ENCODE measurements at places on chromosomes 12 and 14. TPM values are rescaled to one million over a fixed set of nuclear protein-coding genes. Genes with fewer than 3 reads are reported as not detected.
A peak's percentile ranks its signal among the peaks of the same experiment; 100 is the strongest.

Gene MANSC4
- total RNA-seq: not detected

Gene LBHD2
- not detected for total RNA-seq

Gene TAS2R8
- total RNA-seq: not detected

Gene KIF5A
- 0.56 TPM for total RNA-seq

Gene SCNN1A
- total RNA-seq: 0.20 TPM

Gene CLEC4E
- not detected for total RNA-seq

Gene ASIC1
- total RNA-seq: not detected

Gene CFAP54
- total RNA-seq: 0.24 TPM

Gene ESR2
- total RNA-seq: 98.7 TPM

Gene RNF212B
- not detected for total RNA-seq

Gene CHGA
- not detected for total RNA-seq

Gene LRCOL1
- not detected for total RNA-seq

Gene ENTPD5
- total RNA-seq: 14.7 TPM

Gene NPAS3
- not detected for total RNA-seq

GRCh38 chr12:55695349-55695748 is 12.4 kb downstream of the ITGA7 start:
- no peak for DNase-seq

DNA sequence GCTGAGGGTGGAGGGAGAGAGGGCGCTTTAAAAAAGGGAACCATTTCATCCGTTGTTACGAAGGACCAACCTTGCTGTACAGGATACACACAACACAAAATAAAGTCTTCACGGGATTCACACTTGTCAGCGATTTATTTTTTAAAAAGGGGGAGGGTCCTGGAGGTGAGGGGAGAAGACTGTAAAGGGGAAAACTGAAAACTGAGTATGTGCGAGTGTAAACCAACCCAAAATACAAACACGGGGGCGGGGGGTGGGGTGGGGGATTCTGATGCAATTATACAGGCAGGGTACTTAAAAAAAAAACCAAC is 499 bp upstream of the PRKAG1 start:
- DNase-seq: no peak

DNA sequence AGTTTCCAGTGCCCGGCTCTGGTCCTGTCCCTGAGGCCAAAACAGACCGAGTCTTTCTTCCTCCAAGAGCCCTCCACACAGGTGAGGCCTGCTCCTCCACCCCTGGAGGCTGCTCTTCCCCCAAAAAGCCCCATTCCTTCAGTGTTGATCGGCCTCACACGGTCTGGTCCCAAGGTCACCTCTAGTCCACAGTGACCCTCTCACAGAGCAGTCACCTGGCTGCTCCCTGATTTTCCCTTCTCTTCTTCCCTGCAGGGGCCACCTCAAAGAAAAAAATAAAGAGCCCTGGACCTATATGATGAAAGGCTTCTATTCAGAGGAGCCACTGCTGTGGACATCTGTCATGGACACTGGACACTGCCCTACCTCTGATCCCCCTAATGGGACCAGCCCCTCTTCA is 42.5 kb downstream of the TTC7B start:
- no peak for DNase-seq

- no peak for DNase-seq
Measured at GRCh38 chr12:65791400-65791799, 32.9 kb upstream of the HMGA2 start.

DNA sequence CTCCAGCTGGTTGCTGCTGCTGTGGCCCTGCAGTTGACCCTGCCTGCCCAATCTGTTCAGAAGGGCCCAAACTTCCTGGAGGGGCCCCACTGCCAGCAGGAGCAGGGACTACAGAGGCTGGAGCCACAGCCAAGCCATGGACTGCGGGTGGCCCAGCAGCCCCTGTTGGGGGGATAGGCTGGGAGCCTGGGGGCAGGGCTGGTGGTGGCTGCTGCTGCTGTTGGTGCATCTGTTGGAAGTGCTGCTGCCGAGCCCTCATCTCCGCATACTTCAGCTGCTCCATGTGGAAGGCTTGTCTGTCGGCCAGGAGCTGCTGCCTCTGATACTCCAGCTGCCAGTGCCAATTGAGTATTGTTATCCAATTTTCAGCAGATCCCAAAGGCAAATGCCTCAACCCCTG is 7.2 kb downstream of the MYL6 start:
- DNase-seq: no peak

GRCh38 chr14:76138758-76139723 is 12.7 kb upstream of the GPATCH2L start:
- no peak for DNase-seq

DNA sequence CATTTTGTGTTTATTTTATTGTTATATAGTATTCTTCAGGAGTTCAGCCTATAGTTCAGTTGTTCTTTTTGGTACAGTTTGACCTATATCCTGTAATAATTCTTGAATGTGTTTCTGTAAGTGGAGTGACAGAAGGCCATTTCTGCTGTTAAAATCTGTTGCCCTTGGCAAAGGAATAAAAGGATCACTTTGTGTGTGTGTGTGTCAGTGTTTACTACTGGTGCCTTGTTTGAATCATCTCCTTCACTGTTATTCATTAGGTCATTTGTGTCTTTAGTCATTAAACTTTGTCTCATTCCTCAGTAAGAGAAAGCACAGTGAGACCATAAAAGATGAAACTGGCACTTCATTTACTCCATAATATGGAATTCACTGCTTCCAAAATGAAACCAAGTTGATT is 130.7 kb downstream of the TMTC2 start:
- DNase-seq: no peak

DNA sequence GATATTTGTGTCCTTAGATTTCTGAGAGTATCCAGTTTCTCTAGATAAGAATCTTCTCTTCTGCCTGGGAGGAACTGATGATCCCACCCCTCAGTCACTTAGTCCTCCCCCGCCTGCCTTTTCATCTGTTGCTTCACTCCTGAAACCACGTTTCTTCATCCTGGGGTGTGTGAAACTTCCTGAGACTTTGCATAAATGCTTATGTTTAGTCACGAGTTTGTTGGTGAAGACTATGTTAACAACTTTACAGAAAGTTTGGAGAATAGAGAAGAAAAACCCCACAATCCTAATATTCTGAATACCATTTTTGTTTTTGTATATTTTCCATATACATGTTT is 33.2 kb downstream of the MARK3 start:
- DNase-seq: no peak

DNA sequence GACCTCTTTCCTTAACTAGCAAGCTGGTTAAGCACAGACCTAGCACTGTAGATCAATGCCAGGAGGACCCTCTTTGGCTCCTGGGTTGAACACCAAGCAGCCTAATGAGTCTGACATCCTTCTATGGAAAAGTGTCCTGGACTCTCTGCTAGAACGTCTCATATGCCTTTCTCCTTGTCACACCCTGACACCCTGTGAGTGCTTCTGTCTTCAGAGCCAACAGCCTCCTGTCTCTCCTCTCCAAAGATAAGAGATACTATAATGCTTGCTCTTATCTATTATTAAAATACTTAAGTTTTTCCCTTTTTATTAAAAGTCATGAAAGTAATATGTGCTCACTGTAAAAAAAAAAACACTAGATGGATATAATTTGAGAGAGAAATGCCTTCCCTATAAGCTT is 222.7 kb downstream of the FOXN3 start:
- DNase-seq: no peak

DNA sequence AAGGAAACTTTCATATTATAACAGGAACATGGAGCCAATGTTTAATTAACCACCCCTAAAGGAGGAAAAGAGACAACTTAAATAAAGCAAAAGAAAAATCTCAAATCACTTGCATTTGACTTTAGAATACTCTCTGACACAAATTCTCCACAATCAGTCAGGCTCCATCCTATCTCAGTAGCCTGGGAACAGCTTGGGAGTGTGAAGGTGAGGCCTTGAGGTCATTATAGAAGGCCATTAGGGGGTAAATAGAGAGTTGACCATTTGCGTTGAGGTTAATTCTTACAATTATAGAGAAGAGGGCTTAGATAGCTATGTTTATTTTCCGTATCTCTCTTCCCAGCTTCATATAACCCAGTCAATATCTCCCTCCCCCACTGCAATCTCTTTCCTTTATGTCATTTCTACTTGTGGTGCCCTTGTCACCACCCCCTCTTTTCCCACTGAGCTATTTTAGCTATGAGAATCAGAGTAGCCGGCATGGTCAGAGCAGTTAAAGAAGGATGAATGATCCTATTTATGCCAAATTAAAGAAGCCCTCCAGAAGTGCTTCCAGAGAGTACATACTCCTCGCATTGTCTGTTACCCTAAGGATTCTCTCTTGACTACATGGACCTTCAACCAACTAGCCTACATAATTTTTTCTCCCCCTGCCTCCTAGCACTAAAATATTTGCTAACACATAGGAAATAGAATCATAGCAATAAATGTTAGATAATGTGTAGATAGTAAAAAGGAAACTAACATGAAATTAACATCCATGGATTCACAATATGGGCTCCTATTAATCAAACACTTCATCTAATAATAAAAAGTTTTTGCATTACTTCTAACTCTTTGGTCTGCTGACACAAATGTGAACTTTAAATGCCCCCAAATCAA is 135.2 kb upstream of the KRR1 start:
- no peak for DNase-seq

DNA sequence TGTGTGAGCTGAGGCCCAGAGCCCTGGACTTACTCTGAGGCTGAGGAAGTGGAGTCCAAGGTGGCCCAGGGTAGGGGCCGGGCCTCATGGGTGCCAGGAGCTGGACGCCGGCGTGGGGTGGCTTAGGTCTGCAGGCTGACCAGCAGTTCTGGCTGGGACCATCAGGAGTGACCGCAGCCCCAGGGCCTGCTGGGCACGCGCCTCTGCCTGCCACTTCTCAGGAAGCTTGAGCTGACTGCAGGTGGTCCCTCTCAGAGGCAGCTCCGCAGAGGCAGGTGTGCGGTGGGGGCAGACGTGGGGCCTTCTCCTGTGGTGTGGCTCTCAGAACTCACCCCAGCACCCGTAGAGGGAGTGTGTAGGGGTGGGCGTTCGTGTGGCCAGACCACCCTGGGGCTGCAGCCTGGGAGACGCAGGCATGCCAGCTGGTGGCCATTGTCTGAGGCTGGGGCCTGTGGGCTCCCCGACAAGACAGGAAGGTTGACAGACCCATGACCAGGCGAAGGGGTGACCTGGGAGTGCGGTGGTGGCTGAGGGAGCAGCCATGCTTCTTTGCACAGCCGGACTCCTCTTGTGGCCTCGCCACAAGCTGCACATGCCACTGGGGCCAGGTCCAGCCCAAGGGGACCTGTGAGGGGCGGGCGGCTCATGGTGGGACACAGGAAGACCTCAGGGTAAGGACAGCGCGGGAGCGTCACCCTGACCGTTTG is 40.0 kb upstream of the TEX22 start:
- no peak for DNase-seq

GRCh38 chr12:76032043-76032981 is 736 bp upstream of the PHLDA1 start:
- peak; percentile 71 for DNase-seq

DNA sequence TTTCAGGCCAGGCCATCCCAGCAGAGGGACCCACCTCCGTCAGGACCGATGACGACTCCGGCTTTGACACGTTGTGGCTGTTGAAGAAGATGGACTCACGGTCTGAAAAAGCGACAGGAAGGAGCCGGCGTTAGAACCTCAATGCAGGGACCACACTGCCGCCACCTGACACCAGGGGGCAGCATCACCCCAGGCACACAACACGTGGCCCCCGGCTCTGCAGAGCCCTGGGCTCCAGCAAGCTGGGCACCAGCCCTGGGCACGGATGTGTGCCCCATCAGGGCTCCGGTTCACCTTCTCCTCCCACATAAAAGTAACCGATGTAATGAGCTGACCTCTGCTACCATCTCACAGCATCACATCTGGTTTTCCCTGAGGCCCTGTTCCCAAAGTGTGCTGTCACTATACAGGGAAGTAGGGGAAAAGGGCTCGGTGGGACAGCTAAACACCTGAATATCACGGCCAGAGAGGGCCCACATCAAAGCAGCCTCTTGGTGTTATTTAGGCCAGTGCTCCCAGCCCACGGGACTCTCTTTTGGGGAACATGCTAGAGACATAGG is 29.0 kb downstream of the CHGA start:
- DNase-seq: peak; percentile 82

DNA sequence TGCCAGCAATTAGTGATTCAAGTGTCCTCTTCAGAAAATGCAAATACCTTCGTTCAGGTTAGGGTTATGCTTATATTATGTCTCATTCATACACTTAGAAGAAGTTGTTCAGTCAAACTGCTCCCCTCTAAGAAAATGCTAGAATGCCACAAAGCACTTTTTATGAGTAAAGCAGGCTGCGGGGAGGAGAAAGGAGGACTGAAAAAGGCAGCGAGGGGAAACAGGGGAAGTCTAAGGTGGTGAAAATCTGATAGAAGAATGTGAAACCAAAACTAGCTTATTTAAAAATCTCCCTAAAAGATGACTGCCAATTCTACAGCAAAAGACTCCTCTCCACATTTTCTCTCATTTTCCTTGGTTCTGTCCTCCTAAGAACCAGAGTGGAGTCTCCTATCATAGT is 70.1 kb downstream of the PRKD1 start:
- peak; percentile 55 for DNase-seq

DNA sequence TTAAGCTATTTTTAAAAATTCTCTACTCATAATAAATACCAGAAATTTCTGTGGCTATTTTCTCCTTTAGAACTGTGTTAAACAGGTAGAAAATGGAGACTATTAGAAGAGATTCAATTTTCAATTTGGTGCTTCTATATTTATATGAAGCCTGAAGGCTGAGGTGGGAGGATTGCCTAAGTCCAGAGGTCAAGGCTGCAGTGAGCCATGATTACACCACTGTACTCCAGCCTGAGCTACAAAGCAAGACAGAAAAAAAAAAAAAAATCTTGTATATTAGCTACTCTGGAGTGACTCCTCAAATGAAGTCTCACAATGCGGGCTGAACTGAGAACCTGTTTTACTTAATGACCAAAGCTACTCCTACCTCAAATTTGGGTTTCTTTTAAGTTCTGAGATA is 9.8 kb upstream of the DPF3 start:
- no peak for DNase-seq

- DNase-seq: no peak
Measured at GRCh38 chr14:40240245-40240859, 808.1 kb upstream of the FBXO33 start.

GRCh38 chr12:31728289-31728916 is 418 bp downstream of the AMN1 start:
- no peak for DNase-seq

DNA sequence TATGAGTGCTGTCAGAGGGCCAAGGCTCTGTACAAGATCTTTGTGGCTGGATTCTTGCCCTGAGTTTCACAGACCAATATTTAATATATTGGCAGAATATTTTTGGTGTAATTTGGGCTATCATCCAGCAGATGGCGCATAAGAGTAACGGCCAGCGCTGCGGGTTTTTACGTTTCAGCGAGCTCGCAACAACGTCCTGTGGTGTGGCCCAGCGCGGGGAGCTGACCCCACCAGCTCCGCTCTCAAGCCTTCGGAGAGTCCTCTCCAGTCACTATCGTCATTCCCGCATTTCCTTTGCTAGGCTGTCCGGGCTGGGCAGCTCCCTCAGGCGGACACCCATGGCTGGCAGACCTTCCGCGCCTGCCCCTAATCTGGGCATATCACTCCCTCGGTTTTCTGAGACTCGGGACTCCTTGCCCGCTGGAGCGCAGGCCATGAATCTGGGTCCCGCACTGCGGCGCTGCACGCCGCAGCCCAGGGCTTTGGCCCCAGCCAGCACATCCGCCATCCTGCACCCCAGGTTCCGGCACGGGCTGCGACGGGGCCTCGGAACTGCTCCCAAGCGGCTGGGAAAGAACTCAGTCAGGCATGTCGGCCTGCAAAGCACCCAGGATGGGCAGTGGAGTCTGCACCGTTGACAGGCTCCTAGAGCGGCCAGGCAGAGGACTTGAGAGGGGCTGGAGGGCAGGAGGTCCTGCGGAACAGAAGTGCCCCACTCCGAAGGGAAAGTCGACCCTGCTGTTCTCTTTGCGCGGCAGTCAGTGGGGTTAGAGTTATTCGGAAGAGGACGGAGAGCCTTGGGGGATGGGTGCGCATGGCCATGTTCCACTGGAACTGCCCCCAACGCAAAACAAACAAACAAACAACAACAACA is 18.4 kb downstream of the OLR1 start:
- DNase-seq: peak; percentile 77

Measured in B cell (primary cell).